ENCODE measurements at places on chromosomes 16 and 17. TPM values are rescaled to one million over a fixed set of nuclear protein-coding genes. Genes with fewer than 3 reads are reported as not detected.

DNA sequence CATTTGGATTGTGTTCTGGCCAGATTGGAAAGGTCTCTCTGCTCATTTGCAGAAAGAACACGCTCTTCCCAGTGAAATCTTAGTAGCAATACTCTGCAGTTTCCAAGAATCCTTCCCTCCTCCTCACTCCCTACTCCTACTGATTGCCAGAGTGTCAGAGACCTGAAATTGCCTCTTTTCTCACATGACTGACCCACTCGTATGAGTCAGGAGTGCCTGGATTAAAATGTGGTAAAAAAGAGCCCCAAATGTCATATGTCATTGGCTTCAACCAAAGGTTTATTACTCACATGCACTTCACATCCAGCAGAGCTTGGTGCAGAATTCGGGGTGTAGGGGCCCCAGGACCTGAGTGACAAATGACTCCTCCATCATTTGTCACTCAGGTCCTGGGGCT is 39.7 kb upstream of the IRX3 start:
- DNase-seq, result no peak
- H3K4me3 ChIP-seq, result no peak overlapping the region
- peaks cover 27% of the 10 kb centered on the region for H3K27me3 ChIP-seq
- no peaks in the 10 kb centered on the region for H3K4me1 ChIP-seq

DNA sequence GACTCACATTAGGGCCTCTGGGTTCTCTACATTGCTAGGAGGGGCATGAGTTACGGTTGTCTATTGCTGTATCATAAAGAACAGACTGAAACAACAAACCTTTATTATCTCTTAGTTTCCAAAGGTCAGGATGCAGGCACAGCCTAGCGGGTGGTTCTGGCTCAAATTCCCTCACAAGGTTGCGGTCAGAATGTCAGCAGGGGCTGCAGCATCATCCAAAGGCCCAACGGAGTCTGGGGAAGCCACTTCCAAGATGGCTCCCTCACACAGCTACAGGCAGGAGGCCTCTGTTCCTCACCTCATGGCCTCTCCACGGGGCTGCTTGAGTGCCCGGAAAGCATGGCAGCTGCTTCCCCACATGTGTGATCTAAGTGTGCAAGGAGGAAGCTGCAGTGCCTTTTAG is 29.6 kb upstream of the ZFPM1 start:
- no peaks in the 10 kb centered on the region for H3K27me3 ChIP-seq
- H3K4me1 ChIP-seq, result no peaks in the 10 kb centered on the region
- H3K27ac ChIP-seq, result no peak overlapping the region
- no peak for DNase-seq
- peaks cover 8% of the 10 kb centered on the region for H3K36me3 ChIP-seq
- no peak overlapping the region for H3K4me3 ChIP-seq

DNA sequence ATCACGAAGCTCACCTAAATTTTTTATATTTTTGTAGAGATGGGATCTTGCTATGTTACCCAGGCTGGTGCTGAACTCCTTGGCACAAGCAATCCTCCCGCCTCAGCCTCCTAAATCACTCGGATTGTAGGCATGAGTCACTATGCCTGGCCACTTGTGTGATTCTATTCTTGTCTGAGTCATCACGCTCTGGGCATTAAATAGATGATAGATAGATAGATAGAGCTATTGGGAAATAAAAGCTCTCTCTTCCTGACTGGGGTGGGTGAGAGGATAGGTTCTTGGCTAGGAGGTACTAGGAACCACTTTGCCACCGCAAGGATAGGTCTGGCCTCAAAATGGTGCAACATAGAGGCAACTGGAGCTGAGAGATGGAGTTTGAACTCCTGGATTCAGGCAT is 21.4 kb upstream of the CACNG3 start:
- H3K4me1 ChIP-seq, result no peaks in the 10 kb centered on the region
- no peaks in the 10 kb centered on the region for H3K27me3 ChIP-seq

- H3K4me1 ChIP-seq, result peaks cover 28% of the 10 kb centered on the region
- peak within 1 kb of the TSS; percentile 97 for H3K4me3 ChIP-seq
- peak; percentile 97 for DNase-seq
- no peaks in the 10 kb centered on the region for H3K27me3 ChIP-seq
- peaks cover 2% of the 10 kb centered on the region for H3K36me3 ChIP-seq
Observed at GRCh38 chr16:67109407-67110135, at the start of gene PHAF1. Gene PHAF1 (plus strand): TSS chr16:67109941. CDS start chr16:67110176, 235 bp downstream.

DNA sequence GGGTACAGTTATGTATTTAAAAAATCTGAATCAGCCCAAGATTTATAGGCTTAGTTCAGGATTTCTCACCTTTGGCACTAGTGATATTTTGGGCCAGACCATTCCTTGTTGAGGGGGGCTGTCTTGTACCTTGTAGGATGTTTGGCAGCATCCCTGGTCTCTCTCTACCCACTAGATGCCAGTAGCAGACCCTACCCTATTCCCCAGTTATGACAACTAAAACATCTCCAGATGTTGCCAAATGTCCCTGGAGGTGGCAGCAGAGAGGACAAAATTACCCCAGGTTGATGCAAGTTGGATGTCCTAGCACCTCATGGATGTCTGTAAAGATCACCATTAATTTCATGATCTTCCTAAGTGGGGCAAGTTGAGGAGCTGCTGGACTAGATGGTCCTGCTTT is 45.8 kb downstream of the SYT17 start:
- no peaks in the 10 kb centered on the region for H3K4me1 ChIP-seq
- no peak overlapping the region for H3K27ac ChIP-seq
- no peaks in the 10 kb centered on the region for H3K36me3 ChIP-seq
- H3K27me3 ChIP-seq, result peaks cover 5% of the 10 kb centered on the region

GRCh38 chr16:13150181-13150885 is 248.9 kb downstream of the SHISA9 start:
- H3K27me3 ChIP-seq, result no peaks in the 10 kb centered on the region
- DNase-seq, result no peak
- H3K4me1 ChIP-seq, result no peaks in the 10 kb centered on the region
- no peaks in the 10 kb centered on the region for H3K36me3 ChIP-seq
- no peak overlapping the region for H3K4me3 ChIP-seq

DNA sequence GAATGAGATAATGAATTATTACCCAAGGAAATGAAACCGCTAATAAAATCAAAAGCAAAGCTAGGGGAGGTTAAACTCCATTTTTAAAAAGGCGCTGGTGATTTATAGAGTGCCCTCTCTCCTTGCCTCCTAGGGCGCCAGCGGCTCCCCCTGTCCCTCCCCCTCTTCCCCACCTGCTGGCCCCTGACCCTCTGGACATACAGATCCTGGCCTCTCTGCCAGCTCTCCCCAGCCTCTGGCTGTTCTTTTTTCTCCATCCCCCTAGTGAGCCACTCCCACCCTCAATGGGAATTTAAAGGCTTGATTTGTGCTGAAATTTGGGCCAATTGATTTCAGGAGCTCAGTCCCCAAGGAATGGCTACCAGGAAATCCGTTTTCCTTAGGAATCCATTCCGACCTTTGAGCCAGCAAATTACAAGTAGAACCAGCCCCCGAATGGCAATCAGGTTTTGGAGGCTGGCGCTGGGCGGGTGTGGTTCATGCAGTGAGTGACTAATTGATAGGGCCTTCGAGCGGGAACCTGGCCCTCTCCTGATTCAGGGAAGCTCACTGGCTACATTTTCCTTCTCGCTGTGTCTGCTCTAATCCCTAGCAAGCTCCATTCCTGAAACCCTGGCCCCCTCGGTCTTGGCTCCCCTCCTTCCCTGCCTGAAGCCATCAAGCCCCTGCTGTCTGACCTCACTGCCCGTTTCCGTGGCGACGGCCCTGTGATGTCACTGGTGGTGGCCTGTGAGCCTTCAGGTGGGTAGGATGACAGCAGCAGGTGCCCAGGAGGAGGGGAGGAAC is 141.9 kb upstream of the SDK2 start:
- peaks cover 2% of the 10 kb centered on the region for H3K36me3 ChIP-seq
- peaks cover 72% of the 10 kb centered on the region for H3K27me3 ChIP-seq
- DNase-seq, result no peak
- no peak overlapping the region for H3K27ac ChIP-seq
- no peaks in the 10 kb centered on the region for H3K4me1 ChIP-seq

DNA sequence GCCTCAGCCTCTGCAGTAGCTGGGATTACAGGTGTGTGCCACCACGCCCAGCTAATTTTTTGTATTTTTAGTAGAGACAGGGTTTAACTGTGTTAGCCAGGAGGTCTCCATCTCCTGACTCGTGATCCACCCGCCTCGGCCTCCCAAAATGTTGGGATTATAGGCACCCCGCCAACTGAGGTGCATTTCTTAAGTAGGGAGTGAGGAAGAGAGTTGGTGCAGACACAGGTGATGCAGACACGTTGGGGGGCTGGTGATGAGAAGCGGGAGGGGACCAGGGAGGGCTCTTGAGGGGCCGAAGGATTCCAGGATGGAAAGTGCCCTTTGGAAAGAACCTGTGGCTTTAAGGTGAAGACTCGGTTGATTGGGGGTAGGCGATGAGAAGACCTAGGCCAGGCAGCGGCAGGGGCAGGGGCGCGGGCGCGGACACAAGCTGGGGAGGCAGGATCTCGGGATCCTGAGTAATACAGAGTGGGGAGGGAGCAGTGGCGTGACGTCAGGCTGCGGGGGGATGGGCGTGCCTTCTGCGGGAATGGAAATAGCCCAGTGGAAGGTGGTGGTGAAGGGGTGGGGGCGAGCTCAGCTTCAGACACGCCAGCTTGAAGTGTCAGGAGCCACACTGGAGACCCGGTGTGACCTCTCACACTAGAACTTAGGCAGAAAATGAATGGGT is 2.5 kb upstream of the ATP6V0C start:
- H3K36me3 ChIP-seq, result no peaks in the 10 kb centered on the region
- H3K4me3 ChIP-seq, result no peak overlapping the region
- H3K4me1 ChIP-seq, result peaks cover 21% of the 10 kb centered on the region
- H3K27ac ChIP-seq, result no peak overlapping the region
- no peaks in the 10 kb centered on the region for H3K27me3 ChIP-seq

GRCh38 chr16:78163772-78164670 is 64.6 kb downstream of the WWOX start:
- no peak for DNase-seq
- H3K27me3 ChIP-seq, result no peaks in the 10 kb centered on the region
- H3K27ac ChIP-seq, result no peak overlapping the region
- H3K36me3 ChIP-seq, result peaks cover 3% of the 10 kb centered on the region
- H3K4me3 ChIP-seq, result no peak overlapping the region
- peaks cover 8% of the 10 kb centered on the region for H3K4me1 ChIP-seq

DNA sequence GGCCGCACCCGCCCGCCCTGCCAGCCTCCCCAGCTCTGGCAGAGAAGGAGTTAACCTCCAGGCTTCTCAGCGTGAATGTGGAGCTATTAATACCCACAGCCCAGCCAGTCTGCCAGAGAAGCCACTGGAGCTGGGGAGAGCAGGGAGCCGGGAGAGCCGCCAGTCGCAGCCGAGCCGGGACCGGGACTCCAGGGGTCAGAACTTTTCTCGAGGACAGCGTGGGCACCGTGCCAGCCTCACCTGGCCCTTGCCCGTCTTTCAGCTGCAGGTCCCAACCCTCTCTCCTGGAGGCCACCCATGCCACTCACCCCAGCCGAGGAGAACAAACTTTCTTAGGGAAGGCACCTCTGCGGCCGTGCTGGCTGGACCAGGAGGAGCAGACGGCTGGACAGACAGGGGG is 33.8 kb upstream of the SBK1 start:
- peaks cover 2% of the 10 kb centered on the region for H3K36me3 ChIP-seq

DNA sequence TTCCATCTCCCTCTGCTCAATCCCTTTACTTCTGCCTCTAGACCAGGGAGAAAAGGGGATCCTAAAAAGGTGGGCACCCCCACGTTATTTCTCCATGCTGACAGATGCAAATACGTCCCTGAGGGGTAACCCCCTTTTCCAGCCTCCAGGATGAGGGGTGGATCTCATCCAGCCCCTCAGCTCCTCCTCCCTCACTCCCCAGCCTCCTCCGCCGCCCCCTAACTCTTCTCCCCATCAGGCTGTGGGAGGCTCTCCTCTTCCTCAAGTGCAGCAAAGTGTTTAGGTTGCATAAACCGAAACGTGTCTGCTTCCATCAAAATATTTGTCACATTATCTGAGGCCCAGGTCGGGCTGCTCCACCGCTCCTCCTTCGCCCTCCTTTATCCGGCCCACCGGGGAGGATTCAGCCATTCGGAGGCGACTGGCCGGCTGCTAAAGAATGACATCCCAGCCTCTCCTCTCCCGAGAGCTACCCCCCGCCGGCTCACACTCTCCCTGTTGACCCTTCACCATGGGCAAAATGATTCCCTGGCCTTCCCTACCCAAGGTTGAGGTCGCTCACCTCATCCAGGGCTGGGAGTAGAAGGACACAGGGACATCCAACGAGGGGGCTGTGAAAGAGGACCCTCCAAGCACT is 1.2 kb upstream of the C1QL1 start:
- H3K4me1 ChIP-seq, result peaks cover 20% of the 10 kb centered on the region
- peak overlapping the region; percentile 74 for H3K4me3 ChIP-seq
- H3K36me3 ChIP-seq, result no peaks in the 10 kb centered on the region
- DNase-seq, result no peak
- H3K27me3 ChIP-seq, result peaks cover 27% of the 10 kb centered on the region
- no peak overlapping the region for H3K27ac ChIP-seq

- no peaks in the 10 kb centered on the region for H3K4me1 ChIP-seq
- no peak overlapping the region for H3K4me3 ChIP-seq
- DNase-seq, result no peak
- peaks cover 11% of the 10 kb centered on the region for H3K36me3 ChIP-seq
- no peaks in the 10 kb centered on the region for H3K27me3 ChIP-seq
- H3K27ac ChIP-seq, result no peak overlapping the region
Observed at GRCh38 chr17:14882131-14882530, 383.0 kb downstream of the PMP22 start.

- H3K27ac ChIP-seq, result no peak overlapping the region
- H3K36me3 ChIP-seq, result peaks cover 6% of the 10 kb centered on the region
- DNase-seq, result no peak
- no peak overlapping the region for H3K4me3 ChIP-seq
Observed at GRCh38 chr17:29252101-29252791, 5.6 kb downstream of the CRYBA1 start.

DNA sequence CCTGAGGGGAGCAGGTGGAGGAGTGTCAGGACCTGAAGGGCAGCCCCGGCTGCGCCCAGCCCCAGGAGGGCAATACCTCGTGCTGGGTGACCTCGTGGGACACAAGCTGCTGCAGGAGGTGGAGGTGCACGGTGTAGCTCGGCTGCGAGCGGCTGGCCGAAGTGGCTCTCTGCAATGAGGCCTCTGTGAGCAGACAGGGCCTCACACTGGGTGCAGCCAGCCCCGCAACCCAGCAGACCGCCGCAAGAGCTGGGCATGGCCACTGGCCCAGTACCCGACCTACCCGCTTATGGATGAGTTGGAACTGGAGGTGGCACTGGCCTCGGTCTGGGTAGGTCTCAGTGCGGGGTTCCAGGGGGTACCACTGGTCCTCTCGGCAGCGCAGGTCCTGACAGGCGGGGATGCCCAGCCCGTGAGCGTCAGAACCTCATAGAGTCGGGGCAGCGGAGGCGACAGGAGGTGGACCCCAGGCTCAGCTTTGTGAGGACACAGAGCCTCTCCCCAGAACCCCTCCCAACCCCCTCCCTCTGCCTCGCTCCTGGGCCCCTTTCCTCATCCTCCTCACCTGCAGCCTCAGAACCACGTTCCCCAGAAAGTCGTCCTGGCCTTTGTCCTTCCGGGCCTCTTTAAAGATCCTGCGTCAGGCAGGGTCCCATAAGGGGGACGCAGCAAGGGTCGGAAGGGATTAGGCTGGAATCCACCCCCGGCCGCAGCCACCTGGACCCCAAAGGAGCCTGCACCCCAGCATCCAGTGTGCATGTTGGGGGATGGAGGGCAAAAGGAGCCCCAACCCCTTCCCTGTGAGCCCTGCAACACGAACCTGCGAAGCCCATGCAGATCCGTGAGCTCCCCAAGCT is 4.0 kb downstream of the UNC13D start:
- no peaks in the 10 kb centered on the region for H3K36me3 ChIP-seq
- peaks cover 7% of the 10 kb centered on the region for H3K4me1 ChIP-seq
- no peak overlapping the region for H3K27ac ChIP-seq

- H3K36me3 ChIP-seq, result no peaks in the 10 kb centered on the region
- no peaks in the 10 kb centered on the region for H3K4me1 ChIP-seq
- H3K4me3 ChIP-seq, result no peak overlapping the region
- DNase-seq, result no peak
- H3K27ac ChIP-seq, result no peak overlapping the region
- H3K27me3 ChIP-seq, result peaks cover 42% of the 10 kb centered on the region
Observed at GRCh38 chr17:34368196-34368945, 5.3 kb upstream of the CCL1 start.

Gene RGS11
- total RNA-seq, result 20.3 TPM

Gene ABCA9
- 0.29 TPM for total RNA-seq

Data from chondrocyte (in vitro differentiated cells).